ENCODE measurements at places on chromosomes 5 and 9.
A peak's percentile ranks its signal among the peaks of the same experiment; 100 is the strongest.

DNA sequence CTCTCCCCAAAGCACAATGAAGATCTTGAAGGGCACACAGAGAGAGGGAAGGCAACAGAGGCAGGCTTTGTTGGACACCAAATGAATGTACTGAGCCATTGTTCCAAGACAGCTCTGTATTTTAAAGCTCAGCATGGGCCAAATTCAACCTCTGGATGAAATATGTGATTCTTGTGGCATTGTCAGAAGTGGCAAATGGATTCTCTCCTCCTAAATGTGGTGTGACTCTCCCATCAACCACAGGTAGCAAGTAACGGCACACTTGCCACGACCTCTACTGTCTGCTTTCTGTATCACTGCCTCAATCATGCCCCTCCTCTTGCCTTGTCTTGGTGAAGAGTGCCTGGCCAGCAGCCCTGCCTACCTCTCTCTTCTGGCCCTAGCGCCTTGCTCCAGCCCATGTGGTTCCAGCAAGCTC is 6.1 kb upstream of the MOB3B start:
- DNase-seq = peak; percentile 21

DNA sequence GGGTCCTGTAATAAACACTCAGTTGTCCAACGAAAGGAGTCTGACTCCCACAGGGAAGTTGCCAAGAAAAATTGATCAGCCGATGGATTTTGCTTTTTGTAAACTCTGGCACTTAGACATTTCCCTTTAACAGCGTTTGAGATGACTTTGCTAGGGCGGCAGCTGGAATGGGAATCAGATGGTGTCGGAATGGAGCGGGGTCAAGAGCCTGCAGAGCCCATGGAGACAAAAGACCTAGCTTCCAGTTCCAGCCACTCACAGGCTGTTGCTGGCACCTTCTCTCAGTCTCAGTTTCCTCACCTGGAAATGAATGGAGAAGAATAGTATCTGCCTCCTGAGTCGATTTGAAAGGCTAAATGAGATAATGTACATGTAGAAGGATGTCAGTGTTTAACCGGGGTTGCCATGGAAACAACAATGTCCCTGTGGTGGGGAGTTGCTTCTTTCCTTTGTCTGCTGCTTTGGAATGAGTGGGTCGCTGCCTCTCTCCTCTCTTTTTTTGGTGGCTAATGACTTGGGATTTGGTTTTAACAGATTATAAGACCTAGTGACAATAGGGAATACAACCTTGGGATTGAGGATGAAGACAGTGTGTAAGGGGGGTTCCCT is 137.4 kb downstream of the GAS1 start:
- no peak for DNase-seq

DNA sequence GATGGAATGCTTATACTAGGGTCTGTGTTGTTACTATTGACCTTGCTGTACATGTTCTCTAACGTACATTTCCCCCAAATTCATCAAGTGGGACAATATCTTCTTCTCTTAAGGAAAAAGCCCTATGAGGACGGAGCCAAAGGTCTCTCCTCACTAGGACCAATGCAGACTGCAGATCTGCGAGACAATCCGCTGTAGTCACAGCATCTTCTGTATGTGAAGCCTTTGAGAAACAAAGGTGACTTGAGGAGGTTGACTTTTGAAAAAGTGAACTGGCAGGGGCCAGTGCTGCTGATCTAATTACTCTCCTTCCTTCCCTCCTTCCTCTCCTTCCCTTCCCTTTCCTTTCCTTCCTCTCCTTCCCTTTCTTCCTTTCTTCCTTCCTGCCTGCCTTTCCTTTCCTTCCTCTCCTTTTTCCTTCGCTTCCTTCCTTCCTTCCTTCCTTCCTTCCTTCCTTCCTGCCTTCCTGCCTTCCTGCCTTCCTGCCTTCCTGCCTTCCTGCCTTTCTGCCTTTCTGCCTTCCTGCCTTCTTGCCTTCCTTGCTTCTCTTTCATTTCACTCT is 71.1 kb upstream of the BASP1 start:
- DNase-seq = no peak

DNA sequence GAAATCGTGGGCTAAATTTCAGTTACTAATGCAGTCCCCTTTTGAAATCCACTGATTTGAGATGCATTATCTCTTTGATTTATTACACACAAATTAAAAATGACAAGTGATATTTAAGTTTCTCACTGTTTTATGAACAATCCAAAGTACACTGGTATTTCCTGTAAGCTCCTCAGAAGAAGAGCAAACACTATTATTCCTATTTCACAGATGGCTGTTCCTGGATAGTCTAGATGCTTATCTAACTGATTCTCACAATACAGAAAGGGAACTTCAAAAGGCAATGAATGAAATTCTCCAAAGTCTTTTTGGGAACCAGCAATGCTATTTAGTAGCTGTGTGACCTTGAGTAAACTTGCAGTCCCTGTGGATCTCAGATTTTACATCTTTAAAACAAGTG is 404.7 kb upstream of the DAB2 start:
- DNase-seq = no peak

- no peak for DNase-seq
Measured at GRCh38 chr5:169796731-169797130, 159.7 kb downstream of the DOCK2 start.

- no peak for DNase-seq
Measured at GRCh38 chr5:15664961-15665360, 165.0 kb downstream of the FBXL7 start.

- DNase-seq = no peak
Measured at GRCh38 chr9:100689635-100690034, 111.8 kb downstream of the CAVIN4 start.

DNA sequence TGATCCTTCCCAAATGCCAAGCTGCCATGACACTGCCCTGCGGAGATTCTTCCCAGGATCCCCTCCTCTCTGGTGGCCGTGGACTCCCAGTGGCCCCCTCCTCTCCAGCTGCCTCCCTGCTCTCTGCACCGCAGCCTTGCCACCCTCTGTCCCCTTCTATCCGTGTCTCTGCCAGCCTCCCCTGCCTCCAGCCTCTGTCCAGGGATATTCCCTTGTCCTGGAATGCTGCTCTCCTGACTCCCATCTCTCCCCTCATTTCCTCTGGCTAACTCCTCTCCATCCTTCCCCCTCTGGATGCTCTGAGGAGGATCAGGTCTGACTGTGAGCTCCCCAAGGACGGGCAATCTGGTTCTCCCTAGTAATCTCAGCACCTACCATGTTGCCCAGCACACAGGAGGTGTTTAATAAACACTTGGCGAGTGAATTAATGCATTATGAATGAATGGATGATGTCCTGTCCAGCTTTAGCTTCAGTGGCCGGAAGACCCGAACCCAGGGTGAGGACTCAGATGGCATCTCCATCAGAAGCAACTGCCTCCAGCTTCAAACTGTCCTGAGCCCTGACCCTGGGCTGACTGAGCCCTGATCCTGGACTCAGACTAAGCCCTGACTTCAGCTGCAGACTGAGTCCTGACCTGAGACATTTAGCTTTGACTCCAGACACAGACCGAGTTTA is 7.5 kb upstream of the CRB2 start:
- DNase-seq = peak; percentile 43

GRCh38 chr9:121686930-121687541 is 35.6 kb downstream of the DAB2IP start:
- peak; percentile 84 for DNase-seq

DNA sequence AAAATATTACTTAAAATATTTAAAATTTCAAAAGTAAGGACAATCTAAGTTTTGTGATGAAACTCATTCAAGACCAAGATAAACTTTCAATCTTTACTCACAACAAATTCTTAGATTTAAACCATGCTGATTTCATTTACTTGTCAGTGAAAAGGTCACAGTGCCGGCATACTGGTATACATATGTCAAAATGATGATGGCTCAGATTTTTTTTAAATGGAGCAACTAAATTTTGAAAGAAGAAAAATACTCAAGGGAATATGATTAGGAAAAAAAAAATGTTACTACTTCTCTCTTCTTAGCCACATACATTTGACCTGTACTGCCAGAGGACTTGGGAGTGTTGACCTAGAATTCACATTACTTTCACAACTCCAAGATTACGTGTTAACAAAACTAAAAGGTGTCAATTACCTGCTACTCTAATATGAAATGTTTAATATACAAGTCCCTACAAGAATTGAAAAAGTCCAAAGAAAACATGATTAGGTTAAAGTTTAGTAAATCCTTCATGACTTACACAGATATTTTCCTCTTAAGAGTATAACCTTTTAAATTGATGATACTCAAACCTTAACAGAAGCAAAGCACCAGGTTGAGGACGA is 4.6 kb downstream of the EFNA5 start:
- DNase-seq = no peak

GRCh38 chr9:4517274-4517673 is 27.0 kb downstream of the SLC1A1 start:
- no peak for DNase-seq

DNA sequence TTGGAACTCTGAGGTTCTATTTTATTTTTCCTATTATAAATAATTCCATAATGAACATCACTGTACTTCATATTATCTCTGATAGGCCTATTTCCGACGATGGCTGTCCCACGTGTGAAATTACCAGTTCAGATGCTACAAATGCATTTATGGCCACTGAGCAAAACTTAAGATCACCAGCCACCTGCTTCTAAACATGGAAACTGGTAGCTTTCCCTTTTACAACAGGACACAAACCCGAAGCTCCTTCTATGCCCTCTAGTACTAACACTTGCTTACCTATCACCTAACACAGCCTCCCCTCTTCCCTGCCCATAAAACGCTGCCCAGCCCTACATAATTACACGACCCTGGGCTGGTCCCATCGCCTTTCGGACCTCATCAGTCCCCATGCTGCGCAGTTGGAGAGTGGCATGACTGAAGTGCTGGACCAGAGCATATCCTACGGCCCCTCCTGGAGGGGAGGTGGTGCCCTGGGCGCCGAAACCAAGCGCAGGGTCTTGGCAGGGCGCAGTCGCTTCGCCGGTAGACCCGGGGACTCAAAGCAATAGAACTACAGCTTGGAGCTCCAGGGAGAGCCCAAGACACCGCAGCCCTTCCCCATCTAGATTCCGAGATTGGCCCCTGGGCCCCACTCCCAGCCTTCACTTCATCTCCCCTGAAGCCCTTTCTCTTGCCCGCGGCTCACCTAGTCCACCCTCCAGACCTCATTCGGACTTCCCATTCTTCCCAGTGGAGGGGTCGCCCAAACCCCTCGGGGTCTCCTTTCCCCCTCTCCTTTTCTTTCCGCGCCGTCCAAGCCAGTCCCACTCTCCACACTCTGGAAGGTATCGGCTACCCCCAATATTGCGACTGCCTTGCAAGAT is 1.0 kb upstream of the SAP30L start:
- peak; percentile 45 for DNase-seq

- peak; percentile 37 for DNase-seq
Measured at GRCh38 chr5:102975045-102975444, 144.9 kb downstream of the GIN1 start.

- no peak for DNase-seq
Measured at GRCh38 chr9:9783711-9784110, 829.1 kb downstream of the PTPRD start.

GRCh38 chr9:20302197-20302596 is 320.1 kb downstream of the MLLT3 start:
- DNase-seq = no peak

- DNase-seq = no peak
Measured at GRCh38 chr5:37661227-37661920, 178.5 kb downstream of the GDNF start.

- DNase-seq = peak; percentile 35
Measured at GRCh38 chr5:108101130-108101529, 280.8 kb downstream of the FBXL17 start.

DNA sequence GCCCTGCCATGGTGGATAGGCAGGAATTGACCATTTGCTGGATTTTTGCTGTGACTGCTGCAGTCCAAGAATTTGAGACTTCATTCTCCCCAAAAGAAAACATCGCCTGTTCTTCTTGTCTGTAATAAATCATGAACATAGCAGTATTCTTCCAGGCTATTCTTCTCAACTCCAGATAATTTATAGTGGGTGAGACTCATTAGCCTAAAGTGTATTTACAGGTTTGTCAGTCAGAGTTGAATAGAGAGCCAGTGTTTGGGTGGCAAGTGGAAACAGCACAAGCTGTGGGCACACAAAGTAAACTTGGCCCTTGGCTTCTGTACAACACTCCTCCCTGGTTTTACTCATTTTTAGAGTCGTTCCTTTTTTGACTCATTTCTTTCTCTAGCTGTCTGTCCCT is 128.2 kb upstream of the VCAN start:
- DNase-seq = peak; percentile 76

GRCh38 chr5:150487199-150488061 is 20.5 kb upstream of the NDST1 start:
- peak; percentile 68 for DNase-seq

DNA sequence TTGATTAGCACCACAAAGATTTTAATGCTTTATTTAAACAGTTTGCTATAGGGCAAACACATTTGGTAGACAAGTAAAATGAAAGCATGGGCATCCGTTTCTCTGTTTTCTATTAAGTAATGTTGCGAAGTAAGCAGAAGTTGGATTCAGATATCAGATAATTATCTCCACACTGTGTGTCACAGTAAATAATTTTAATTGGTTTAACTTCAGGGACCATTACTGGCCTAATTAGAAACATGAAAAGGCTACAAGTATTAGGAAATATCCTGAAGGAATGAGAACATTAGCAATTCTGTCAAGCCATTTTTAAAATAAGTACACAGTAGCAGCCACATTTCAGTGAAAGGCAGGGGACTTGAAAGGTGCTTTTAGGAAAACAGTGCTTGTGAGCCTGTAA is 975.4 kb downstream of the NR2F1-AS1 start:
- peak; percentile 93 for DNase-seq

GRCh38 chr5:127976991-127977717 is 106.4 kb upstream of the SLC12A2 start:
- DNase-seq = no peak

DNA sequence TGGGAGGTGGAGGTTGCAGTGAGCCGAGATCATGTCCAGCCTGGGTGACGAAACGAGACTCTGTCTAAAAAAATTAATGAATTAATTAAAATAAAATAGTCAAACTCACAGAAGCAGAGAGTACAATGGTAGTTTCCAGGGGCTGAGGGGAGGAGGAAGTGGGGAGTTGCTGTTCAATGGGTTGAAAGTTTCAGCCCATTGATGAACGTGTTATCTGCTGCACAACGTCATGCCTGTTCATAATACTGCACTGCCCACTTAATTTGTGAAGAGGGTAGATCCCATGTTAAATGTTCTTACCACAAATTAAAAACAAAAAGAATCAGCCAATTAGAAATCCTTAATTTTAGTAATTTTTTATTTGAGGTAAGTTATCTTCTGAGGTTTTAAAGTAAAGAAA is 16.4 kb upstream of the RUFY1 start:
- DNase-seq = no peak

- no peak for DNase-seq
Measured at GRCh38 chr5:157779221-157779620, 35.7 kb downstream of the LSM11 start.

GRCh38 chr5:134905246-134905996 is 490 bp downstream of the PCBD2 start:
- DNase-seq = peak; percentile 87

Data from NCI-H69 (cell line).